AG09319 (cell line): ENCODE measurements at places on chromosomes 13 and 19.
A peak's percentile ranks its signal among the peaks of the same experiment; 100 is the strongest.

- DNase-seq: no peak
Measured at GRCh38 chr13:71278512-71278911, 588.5 kb downstream of the DACH1 start.

DNA sequence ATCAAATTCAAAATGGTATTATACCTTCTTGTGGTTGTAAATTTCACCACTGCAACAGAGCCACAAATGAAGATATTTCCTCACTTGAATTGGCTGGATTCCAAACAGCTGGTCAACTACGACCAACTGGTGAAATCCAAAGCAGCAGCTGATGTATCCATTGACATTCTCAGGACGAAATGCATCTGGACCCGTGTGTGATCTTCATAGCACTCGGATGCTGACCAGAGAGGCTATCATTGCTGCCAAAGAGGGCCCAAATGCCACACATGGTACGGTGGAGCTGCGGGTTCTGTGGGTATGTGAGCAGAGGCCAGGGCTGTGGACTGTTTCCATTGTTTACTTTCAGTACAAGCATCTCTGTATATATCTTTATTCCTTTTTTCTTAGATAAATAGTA lies 25.6 kb upstream of the PCCA start:
- DNase-seq: no peak

DNA sequence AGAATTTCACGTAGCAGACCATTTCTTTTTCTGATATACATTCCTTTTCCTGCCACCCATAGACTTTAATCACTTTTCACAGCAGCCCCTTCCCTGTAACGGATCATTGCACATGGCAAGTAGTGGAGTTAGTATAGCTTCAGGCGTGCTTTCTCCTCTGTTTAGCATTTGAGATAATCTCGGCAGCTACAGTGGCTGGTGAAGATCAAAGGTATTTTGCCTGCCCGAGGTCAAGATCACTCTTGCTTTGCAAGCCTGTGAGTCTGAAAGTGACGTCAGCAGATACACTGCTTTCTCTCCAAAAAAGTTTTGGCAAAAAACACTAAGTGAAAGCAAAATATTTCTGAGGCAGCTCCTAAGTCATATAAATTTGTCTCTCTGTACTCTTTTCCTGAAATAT lies 260.0 kb downstream of the NDFIP2 start:
- DNase-seq: no peak

DNA sequence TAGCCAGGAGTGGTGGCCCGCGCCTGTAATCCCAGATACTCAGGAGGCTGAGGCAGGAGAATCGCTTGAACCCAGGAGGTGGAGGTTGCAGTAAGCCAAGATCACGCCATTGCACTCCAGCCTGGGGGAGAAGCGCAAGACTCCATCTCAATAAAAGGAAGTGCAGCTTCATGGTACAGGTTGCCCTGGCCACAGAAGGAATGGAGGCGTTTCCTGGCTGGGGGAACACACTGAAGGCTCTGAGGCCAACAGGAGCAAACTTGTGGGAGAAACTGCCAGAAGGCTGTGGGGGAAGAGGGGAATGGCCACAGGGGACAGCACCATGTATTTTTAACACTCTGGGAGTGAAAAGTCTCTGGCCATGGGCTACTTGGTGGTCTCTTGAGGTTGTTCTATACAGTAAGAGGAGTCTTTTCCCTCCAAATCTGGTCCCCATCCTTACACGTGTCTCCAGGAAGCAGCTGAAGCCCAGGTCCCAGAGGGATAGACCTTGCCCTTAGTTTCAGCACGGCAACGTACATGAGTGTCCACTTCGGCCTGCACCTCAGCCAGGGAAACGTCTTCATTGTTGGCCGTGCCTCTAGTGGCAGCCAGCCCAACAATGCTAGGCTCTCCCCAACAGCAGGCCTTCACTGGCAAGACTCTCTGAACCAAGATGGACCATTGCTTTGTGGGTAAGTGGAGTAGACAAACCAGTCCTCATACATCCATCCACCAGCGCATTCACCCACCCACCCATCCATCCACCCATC lies 7.4 kb downstream of the MICOS13 start:
- no peak for DNase-seq

- DNase-seq: peak; percentile 97
Measured at GRCh38 chr19:13022859-13023636, 27.8 kb downstream of the NFIX start.

GRCh38 chr13:43278127-43278526 lies 254.7 kb downstream of the DNAJC15 start:
- no peak for DNase-seq

DNA sequence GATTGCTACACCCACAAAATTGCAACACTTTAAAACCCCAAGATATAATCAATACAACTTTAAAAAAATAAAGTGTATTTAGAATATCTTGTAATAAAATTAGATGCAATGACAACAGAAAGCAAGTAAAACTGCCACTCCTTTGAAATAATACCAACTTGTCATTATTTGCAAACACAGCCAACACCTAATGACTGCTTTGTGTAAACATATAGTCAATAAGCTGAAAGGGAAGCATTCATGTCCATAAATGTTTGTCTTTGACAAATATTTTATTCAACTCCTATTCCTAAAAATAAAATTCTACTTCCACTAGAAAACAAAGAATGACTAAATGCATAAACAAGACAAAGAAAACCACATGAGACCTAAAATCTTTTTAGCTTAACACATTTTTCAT lies 6.6 kb downstream of the SMAD9 start:
- DNase-seq: no peak

DNA sequence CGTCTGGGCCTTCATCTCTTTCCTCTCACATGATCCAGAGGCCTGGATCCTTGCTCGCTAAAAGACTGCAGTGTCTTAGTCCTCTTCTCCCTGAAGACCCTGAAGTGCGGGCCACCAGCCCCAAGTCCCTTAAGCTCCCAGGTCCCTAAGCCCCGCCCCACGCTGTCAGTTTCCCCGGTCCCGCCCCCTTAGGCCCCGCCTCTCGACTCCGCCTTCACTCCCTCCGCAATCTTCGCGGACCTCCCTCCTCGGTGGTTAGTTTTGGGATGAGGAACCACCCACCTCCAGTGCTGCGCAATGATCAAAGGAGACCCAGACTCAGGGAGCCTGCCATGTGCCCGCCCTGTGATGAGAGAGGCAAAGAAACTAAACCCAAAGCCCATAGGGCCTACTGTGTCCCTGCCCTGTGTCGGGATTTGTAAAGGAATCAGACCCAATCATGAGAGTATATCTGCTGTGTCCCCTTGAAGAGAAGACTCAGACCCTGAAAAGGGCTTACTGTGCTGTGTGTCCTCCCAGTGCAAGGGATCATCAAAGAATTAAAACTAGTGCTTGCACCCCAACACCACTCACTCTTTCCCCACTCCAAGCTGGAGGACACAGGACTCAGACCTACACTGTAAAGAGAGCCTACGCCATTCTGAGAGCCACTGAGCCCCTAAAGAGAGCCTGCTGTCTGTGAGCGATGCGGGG lies 3.0 kb upstream of the COX6B1 start:
- no peak for DNase-seq

DNA sequence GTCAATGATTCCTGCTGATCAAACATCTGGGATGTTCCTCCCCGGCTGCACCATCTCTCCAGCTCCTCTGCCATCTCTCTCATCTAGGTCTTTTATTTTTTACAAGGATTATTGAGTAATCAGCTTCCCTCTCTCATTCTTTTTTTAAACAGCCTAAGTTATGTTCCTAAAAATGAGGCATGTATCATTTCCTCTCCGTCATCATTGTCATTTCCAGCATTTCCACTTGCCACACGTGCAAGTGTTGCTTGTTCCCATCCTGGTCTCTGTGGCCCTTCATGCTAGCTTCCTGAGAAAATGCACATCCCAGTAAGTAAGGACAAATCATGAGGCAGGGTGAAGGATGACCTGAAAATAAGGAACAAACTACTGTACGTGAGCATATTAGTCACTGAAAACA lies 102.7 kb upstream of the POSTN start:
- no peak for DNase-seq

DNA sequence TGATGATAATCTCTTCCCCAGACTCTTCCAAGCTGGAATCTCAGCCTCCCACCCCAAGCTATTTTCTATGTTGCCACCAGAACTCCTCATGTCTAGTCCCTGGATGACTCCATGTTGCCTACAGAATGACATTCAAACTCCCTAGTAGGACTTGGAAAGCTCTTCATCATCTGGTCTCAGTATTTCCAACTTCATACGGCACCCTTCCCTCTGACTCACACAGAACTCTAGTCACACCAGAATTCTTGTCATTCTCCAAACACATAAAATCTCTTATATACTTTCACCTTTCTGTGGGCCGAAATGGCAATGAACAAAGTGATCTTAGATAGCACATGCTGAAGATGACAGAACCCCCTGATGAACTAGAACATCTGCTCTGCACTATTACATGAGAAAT lies 86.2 kb downstream of the CAB39L start:
- no peak for DNase-seq

DNA sequence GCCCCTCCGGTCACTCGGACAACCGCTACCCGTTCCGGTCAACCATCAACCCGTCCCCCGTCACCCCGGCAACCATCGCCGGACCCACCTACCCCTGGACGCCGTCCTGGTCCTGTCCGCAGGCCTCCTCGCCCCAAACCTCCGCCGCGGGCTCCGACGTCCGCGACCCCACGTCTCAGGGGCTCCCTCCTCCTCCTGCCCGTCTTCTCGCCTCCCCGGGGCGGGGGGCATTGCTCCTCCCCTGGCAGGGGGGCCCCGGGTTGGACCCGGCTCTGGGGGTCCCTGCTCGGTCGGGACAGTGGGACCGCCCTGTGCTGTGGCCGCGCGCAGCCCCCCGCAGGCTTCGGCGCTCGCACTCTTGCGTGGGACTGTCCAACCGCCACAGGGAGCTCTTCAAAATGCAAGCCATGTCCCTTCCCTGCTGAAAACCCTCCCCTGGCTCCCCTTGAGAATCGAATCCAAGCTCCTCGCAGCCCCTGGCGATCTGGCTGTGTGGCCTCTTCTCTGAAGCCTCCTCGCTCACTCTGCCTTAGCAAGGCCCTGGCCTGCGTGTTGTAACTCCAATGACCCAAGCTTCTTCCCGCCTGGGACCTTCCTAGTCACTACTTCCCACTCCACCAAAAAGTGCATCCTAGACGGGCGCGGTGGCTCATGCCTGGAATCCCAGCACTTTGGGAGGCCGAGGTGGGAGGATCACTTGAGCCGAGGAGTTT lies 8.4 kb downstream of the EPHX3 start:
- DNase-seq: no peak

DNA sequence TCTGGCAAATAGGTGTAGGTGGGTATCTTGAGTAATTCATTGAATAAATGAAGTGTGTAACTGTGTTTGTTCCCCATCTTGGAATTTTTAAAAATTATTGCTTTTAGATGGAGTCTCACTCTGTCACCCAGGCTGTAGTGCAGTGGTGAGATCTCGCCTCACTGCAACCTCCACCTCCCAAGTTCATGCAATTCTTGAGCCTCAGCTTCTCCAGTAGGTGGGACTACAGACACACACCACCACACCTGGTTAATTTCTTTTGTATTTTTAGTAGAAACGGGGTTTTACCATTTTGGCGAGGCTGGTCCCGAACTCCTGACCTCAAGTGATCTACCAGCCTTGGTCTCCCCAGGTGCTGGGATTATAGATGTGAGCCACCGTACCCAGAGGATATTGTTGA lies 7.9 kb upstream of the CYP2A6 start:
- DNase-seq: no peak

DNA sequence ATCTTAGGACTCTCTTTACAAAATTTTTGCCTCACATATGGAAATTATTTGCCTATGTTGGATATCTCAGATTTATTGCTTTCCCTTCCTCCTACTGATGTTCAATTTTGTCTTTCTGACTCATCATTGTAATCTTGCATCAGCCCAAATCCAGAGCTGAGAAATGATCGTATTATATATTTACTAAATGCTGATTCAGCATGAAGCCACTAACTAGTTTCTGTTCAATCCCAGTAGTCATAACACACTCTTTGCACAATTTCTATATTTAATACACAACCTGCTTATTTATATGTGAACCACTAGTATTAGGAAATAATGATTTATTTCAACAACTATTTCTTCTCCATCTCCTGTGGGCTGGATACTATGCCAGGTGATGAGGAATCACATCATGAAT lies 161.1 kb upstream of the PCDH17 start:
- no peak for DNase-seq

DNA sequence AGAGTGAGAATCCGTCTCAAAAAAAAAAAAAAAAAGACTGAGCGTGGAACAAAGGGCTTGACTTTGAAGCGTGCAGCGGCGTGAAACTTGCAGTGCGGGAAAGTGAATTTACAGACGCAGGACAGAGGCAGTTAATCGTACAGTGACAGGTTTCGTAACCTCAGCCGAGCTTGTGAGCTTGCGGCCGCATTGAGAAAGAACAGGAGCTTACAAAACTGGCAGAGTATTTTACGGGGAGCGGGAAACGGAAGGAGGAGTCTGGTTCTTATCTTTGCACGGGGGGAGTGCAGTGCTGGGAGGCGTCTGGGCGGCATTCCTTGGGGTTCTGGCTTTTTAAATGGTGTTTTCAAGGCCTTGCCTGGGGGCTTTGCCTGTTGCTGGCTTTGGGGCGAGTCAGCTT lies 6.0 kb upstream of the BSG start:
- DNase-seq: no peak
